ENCODE measurements at places on chromosomes 7 and 10.

DNA sequence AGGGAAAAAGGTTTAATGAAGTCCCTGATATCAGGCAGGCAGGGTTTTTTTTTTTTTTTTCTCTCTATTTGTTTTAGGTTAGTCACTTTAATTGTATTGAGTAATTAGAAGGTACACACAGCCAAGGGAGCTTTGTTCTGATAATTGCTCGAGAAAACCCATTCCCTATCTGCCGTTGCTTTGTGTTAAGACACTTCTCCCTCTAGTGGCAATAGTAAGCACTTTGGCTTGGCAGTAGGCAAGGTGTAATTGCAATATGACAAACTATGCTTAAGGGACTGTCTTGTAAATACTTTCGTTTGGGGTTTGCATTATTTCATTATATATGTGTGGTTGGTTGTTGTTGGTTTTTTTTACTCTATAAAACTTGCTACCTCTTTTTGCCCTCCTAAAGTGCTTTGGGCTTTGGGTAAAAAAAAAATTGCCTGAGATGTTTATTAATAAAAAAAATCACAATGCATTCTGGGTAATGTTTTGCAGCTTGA, 113.4 kb downstream of the BTRC start:
- DNase-seq: peak; percentile 64

- DNase-seq: no peak
These were observed 5.5 kb upstream of the PRRT4 start for GRCh38 chr7:128366986-128367385.

DNA sequence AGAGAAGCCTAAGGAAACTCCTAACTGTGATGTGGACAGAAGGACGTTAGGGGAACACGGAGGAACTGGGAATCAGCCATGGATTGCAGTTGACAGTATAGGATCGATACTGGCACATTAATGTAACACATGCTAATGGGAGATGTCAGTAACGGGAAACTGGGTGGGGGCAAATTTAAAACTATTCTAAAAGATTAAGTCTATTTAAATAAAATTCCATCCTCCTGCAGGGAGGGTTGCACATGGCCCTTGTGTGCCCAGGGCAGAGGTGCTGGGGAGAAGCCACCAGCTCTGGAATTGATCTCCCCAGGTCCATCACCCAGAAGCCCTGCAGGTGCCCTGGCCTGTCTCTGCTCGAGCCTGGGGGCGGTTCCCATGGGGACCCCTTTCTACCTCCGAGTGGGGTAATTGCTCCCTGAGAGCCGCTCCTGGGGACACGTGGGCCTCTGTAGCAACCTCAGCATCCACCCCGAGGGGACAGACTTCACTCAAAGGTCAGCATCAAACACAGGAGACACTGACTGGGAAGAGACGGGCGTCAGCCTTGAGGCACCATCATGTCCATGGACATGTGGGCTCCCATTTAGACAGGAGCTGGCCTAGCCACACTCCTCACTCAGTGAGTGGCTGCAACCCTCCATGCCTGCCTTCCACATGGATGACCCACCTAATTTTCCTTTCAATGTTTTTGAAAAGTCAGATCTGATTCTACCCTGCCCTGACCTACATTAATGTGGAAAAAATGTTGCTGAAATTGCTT, 21.1 kb downstream of the SCART1 start:
- DNase-seq: no peak

GRCh38 chr10:62581351-62581750, 207.2 kb downstream of the ZNF365 start:
- DNase-seq: no peak

GRCh38 chr10:85789125-85789524, 577.5 kb downstream of the GRID1 start:
- no peak for DNase-seq

DNA sequence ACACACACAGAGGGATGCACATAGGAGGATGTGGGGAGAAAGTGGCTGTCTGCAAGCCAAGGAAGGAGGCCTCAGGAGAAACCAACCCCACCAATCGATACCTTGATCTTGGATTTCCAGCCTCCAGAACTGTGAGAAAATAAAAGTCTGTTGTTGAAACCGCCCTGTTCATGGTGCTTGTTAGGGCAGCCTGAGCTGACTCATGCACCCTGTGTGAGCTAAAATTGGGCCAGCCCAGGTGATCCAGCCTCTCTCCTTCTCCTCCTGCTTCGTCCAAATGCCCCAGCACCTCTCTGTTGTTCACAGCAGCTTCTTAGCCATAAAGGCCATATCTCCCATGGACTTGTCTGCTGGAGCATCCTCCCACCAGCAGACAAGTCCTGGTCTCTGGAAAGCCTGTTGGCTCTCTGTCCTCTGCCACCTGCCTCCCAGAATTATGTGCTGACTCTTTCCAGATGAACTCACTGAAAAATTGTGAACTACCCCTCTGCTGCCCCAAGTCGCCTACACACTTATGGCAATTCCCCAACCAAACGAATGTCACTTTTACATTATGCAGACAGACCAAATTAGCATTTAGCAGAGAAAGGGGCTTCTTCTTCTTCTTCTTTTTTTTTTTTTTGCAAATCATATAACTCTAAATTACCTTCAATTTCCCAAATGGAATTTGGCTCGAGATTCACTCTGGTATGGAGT, 30.2 kb upstream of the CARD11 start:
- peak; percentile 23 for DNase-seq

DNA sequence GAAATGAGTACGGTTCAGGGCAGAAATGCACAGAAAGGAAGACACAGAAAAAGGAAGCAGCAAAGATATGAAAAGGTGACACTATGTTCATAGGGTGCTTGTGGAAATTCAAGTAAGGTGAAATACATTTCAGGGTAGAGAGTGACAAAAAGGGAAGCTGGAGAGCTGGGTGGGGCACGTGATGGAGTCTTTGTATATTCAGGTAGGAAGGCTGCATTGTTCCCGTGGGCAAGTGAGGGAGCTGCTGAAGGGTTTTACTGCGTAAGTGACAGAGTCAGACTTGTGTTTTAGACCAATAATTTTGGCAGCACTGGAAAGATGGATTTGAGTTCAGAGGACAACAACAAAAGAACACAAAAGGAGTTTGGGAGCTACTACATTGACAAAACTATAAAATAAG, 35.3 kb upstream of the ANK3 start:
- DNase-seq: no peak

- no peak for DNase-seq
These were observed 220.5 kb downstream of the MLLT10 start for GRCh38 chr10:21754410-21755011.

- DNase-seq: no peak
These were observed 218.4 kb downstream of the GRM8 start for GRCh38 chr7:127034186-127034806.

- no peak for DNase-seq
These were observed 212.4 kb upstream of the GALNT17 start for GRCh38 chr7:70919481-70920073.

DNA sequence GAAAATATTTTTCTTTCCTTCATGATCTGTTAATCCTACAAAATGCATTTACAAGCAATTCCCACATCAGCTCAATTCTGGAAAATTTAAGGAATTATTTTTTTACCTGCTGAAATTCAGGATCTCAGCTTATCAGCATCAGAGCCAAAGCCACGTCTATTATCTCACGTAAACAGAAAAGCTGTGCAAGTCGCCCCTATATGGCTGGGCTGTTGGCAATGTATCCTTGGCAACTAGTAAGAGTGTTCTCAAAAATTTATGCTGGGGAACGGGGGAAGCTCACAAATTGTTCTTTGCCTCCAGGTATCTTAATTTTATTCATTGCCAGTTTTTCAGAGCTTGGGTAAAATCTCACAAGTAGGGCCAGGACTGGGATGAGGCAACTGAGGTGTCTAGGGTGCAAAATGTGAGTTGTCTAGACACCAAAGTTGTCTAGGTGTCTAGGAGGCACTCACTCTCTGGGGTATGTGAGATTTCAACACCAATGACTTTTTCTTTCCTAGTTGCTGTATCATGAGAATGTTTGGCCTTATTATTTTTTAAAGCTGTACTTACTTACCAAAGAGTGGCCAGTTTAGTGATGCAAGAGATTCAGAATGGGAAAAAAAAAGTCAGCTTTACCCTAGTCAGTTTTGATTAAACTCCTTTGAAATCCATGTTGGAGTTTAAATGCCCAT, 5.1 kb downstream of the GSTO2 start:
- no peak for DNase-seq

DNA sequence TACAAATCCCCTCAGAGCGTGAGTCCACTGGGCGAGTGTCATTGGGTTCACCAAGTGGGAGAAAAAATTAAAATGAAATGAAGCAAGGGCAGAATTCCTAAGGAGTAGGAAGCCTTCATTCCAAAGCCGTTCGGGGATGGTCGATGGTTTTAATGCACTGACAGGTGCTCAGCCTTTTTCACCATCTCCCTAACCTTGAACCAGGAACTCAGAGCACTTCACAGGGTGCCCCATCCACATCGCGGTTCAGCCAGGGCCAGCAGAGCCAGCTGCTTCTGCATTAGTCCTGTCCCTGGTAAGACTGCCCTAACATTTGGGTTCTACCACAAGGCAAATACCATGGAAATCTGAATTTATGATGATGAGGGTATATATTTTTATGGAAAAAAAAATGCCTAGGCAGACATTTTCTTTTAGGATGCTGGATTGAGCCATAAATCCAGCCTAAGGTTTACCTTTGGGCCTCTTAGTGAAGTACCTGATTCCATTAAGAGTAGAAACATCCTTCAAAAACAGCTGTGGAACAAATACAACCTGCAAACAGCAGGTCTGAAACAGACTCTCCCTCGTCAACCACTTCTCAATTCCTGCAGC, 203.5 kb upstream of the RNF32 start:
- DNase-seq: no peak

DNA sequence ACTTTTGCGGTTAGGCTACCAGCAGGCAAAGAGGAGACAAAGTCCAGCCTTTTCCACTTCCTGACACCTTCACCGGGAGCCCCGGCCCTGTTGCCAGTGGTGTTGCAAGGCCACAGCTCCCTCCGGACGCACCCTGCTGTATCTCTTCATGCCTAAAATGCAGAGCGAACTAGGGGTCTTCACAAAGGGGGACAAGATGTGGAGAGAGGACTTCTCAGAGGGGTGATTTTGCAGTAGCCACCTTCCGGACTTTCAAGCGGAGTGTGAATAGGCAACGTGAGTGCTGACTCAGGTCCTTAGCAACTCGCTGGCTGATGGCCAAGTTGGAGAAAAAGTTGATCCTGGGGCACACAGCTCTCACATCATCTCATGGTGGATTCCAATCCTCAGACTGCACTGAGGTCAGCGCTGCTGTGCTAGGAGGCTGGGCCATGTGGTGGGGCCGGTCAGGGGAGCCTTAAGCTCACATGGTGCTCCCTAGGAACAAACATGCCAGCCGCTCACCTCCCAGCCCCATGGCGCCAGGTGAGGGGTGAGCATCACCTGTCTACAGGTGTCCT, 166.3 kb downstream of the LCOR start:
- no peak for DNase-seq

DNA sequence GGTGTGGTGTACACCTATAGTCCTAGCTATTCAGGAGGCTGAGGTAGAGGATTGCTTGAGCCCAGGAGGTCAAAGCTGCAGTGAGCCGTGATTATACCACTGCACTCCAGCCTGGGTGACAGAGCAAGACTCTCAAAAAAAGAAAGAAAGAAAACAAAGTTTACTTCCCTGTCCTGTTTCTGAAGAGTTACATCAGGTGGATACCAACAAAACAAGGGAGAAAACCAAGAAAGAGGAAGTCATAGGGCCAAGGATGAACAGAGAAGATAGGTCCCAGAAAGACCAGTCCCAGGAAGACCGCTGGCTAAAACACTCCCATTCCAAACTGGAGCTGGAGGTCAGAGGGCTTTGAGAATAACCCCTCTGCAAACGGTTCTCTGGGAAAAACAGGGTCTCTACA, 13.5 kb downstream of the MACROH2A2 start:
- DNase-seq: no peak

DNA sequence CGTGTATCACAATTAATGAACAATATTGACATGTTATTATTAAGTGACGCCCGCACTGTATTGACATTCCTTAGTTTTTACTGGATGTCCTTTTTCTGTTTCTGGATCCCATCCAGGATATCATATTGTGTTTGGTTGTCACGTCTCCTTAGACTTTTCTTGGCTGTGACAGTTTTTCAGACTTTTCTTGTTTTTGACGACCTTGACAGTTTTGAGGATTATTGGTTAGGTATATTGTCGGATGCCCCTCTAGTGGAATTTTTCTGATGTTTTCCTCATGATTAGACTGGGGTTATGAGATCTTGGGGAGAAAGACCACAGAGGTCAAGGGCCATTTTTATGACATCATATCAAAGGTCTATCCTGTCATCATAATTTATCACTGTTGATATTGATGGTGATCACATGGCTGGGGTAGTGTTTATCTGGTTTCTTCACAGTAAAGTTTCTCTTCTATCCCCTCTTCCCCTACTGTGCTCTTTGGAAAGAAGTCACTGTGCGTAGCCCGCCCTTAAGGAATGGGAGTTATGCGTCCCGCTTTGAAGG, 11.1 kb downstream of the TAF3 start:
- DNase-seq: no peak

- no peak for DNase-seq
These were observed 144.5 kb upstream of the PTN start for GRCh38 chr7:137488038-137488437.

GRCh38 chr10:35456784-35457183, 120.5 kb downstream of the CCNY start:
- DNase-seq: no peak

- DNase-seq: no peak
These were observed 61.0 kb downstream of the DIP2C start for GRCh38 chr10:628386-629045.

DNA sequence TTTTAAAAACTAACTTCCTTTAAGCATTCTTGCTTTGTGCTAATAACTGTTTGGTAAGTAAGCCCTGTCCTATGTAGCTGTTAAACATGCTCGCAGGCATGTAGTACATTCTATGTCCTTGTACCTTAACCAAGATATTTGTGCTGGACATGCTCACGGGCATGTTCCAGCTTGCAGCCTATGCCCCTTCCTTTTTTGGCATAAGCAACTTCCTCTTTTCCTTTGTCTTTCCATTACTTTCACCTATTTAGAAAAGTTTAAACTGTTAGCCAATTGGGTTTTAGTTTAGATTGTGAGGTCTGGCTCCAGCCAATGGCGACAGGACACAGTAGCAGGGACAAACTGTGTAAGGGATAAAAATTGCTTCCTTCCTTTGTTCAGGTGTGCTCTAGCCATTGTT, 14.4 kb upstream of the APBB1IP start:
- DNase-seq: no peak

DNA sequence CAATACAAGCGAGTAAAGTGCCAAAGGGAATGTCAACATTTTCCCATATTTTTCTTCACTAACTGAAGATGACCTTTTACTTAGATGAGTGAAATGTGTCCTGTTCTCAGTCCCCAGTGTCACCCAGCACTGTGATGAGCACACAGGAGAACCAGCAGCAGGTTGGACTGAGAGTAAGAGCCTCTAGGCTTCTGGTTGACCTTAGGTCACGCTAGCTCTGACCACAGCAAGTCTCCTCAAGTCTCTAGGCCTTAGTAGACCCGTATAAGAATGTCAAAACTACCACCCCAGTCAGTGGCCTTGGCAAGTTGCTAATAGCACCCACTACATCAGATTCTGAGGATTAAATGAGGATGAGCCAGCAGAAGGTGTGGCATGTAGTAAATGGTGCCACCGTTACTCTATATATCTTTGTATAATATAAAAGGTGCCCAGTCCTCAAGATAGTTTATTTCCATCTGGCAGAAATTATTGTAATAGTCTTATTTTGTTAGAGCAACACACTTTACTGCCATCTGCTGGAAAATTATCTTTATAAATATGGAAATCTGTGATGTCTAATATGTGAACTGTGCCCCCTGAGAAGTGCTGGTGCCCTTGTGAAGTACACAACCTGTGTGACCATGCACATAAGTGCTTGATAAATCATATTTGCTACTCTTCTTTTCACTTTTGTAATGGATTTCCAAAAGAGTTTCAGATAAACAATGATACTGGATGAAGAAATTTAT, 75.7 kb downstream of the SPAG6 start:
- no peak for DNase-seq

- DNase-seq: no peak
These were observed 22.9 kb downstream of the HIP1 start for GRCh38 chr7:75715864-75716263.
